ENCODE measurements at places on chromosomes 6 and 20. TPM values are rescaled to one million over a fixed set of nuclear protein-coding genes. Genes with fewer than 3 reads are reported as not detected.

ZBTB12 gene
- 10.3 TPM for polyA plus RNA-seq

CTSZ gene
- 88.8 TPM for polyA plus RNA-seq

KIFC1 gene
- polyA plus RNA-seq: 1.7 TPM

STX11 gene
- polyA plus RNA-seq: 2.6 TPM

VEGFA gene
- polyA plus RNA-seq: 44.7 TPM

GRIK2 gene
- polyA plus RNA-seq: 4.1 TPM

HAO1 gene
- polyA plus RNA-seq: not detected

SLC17A3 gene
- 0.35 TPM for polyA plus RNA-seq

LRRC73 gene
- 0.13 TPM for polyA plus RNA-seq

NOX3 gene
- polyA plus RNA-seq: not detected

TCF15 gene
- polyA plus RNA-seq: 0.18 TPM

LY6G6C gene
- polyA plus RNA-seq: 0.17 TPM

GSTA3 gene
- polyA plus RNA-seq: 22.1 TPM

GPX5 gene
- polyA plus RNA-seq: not detected

RIMS4 gene
- polyA plus RNA-seq: 2.4 TPM

HLA-DPA1 gene
- 304 TPM for polyA plus RNA-seq

RSPH4A gene
- polyA plus RNA-seq: 0.52 TPM

RBBP8NL gene
- not detected for polyA plus RNA-seq

SLC52A3 gene
- polyA plus RNA-seq: 2.9 TPM

BNIP5 gene
- polyA plus RNA-seq: 0.01 TPM

CD40 gene
- polyA plus RNA-seq: 21.6 TPM

HSPA1L gene
- 6.1 TPM for polyA plus RNA-seq

HDAC2 gene
- 76.9 TPM for polyA plus RNA-seq

MAP7 gene
- polyA plus RNA-seq: 1.2 TPM

KCNB1 gene
- 0.17 TPM for polyA plus RNA-seq

SIRPD gene
- polyA plus RNA-seq: not detected

ROS1 gene
- polyA plus RNA-seq: not detected

SYCP2 gene
- polyA plus RNA-seq: 1.2 TPM

EYA4 gene
- 2.5 TPM for polyA plus RNA-seq

COL9A1 gene
- polyA plus RNA-seq: 0.04 TPM

GHRH gene
- not detected for polyA plus RNA-seq

HLA-DQA2 gene
- polyA plus RNA-seq: not detected

Measured in ovary (tissue), 10 donors.